ENCODE measurements at places on chromosomes 16 and 17.

DNA sequence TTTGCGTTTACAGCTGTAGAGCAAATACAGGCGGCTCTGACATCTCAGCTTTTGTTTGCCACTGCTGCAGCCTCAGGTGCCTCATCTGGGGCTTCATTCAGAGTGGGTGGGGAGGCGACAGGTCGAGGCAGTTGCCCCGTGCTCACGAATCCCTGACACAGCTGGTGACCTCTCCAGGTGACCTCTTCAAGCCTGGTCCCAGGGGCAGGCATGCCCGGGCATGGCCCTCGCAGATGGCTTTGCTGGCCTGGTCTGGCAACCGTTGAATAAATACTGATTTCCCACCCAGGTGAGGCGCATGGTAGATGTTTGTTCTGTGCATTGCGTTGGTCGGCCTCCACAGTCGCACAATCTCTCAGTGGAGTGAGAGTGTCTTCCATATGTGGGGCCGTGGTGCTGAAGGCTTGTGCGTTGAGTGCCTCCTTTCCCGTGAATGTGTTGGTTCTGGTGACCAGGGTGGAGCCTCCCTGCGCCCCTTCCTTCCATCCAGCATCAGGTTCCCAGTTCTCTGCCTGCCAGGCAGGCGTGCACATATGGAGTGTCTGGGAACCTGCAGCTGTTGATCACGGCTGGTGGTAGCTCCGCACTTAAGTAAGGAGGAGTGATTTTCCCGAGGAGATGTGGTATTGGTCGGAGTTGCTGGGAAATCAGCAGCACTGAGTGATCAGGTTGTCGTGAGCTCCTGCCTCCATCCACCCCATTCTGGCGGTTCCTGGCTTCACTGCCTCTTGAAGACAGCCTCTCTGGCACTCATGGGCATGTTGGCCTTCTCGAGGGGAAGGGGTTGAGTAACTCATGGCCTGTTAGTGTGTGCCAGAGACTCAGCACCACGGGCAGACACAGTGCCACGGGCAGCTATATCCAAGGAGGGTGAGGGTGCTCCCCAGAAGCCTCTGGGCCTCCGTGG, 149.7 kb downstream of the RPTOR start:
- DNase-seq = no peak

GRCh38 chr17:73986641-73987177, 216.8 kb upstream of the RPL38 start:
- DNase-seq = no peak

DNA sequence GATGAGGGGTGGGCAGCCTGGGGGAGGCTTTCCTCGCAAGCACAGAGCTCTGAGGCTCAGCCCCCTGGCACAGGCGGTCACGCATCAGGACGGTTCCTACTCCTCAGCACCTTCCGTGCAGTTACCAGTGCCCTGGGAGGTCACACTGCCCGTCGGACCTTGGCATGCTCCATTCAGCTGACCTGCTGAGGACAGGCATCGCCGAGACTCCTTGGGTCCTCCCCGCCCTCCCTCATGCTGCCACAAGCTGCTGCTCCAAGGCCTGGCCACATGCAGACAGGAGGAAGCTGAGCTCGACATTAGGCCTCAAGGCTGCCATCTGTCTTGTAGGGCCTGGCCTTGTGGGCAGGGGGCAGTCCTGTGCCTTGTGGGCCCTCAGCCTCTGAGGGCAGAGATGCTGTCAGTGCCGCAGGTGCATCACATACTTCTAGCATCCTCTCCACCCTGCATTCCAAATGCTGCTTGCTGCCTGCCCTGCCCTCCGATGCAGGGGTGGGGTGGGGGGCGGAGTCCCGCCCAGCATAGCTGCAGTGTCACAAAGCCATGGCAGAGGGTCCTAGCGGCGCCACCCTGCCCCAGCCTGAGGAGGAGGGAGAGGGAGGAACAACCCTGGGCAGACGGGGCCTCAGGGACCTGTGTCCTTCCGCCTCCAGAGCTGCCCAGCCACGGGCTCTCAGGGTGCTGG, 9.3 kb downstream of the C16orf90 start:
- DNase-seq = no peak

GRCh38 chr16:79362300-79362970, 238.1 kb downstream of the MAF start:
- DNase-seq = no peak

DNA sequence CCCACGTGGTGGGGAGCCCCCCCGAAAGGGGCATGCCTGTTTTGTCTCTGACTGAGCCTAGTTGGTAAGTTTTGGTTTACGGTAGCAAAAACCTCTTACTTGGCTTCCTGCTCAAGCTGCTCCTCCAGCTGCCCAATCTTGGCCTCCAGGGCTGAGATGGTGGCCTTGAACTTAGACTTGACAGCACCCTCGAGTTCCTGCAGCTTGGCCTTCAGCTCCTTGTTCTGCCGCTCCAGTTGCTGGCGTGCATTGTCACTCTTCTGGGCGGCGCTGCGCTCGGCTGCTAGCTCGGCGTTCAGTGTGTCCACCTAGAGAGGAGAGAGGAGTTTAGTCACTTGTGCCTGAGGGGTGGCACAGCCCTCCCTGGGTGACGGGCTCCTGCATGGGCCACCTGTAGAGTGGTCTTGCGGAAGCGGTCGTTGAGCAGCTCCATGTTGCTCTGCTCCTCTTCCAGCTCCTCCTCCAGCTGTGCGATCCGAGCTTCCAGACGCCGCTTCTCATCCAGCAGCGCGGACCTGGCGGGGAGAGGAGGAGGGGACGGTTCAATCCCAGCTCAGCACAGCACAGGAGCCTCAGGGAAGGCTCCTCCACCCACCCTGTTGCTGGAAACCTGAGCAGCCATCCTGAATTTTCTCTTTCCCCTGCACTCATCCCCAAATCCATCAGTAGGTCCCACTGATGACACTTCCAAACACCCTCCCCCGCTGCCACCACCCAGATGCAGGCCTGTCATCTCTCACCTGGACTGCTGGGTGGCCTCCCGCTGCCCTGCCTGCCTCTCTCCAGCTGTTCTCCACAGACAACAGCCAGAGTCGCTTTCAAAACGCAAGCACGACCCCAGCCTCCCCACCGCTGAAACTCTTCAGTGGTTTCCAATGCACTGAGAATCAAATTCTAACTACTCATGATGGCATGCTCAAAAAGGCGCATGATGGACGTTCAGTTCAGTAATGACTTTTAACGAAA, 44.6 kb downstream of the NDEL1 start:
- DNase-seq = no peak

GRCh38 chr16:62386411-62386810, 350.2 kb upstream of the CDH8 start:
- no peak for DNase-seq

GRCh38 chr16:22684574-22685458, 129.1 kb upstream of the HS3ST2 start:
- DNase-seq = no peak

GRCh38 chr16:71916397-71916920, 21.1 kb downstream of the IST1 start:
- DNase-seq = no peak

- DNase-seq = no peak
Measured at GRCh38 chr17:78821961-78822360, 18.7 kb downstream of the USP36 start.

All from activated CD4-positive, alpha-beta T cell treated with anti-CD3 and anti-CD28 coated beads for 36 hours (primary cell).